Epithelial cell of proximal tubule (primary cell): ENCODE measurements at places on chromosomes 3 and 15.

- no peak for DNase-seq
Observed at GRCh38 chr3:148162132-148162531, 535.6 kb upstream of the AGTR1 start.

DNA sequence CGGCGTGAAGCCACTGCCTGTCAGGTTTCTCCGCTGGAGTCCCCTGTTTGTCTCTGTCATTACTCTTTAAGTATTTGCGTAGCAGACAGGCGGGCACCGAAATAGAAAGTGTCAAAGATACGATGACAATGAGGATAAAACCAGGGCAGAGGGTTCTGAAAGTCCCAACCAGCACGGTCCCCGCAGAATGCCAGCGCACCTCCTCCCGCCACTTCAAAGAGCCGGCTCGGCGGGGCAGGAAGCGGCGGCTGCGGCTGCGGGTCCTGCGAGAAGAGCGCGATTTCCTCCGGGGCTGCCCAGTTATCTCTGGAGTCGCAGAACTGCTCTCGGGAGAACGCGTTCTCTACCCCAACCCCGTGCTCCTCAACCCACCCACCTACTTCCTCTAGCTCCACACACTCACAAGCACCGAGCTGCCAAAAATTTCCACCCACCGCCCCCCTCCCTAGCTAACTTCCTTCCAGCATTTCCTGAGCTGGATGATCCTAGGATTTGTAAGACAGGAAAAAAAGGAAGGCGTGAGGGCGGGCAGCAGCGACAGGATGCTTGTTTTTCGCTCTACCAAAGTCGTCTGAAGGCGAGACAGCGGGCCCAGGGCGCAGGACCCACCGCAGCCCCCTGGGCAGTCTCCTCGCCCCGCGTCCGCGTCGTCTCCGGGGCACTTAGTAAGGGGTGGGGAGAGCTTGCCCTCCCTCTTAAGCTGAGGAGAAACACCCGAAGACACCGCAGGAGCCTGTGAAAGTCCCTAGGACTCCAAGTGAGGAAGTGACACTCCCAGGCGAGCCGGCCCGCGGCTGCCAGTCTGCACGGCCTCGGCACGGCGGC is at the start of gene ARHGAP31:
Gene ARHGAP31, plus strand, starts transcription at position 513 of the 825 bp plus-strand sequence. CDS start 522 bp downstream, outside the sequence.
- no peak for DNase-seq

- DNase-seq, result peak; percentile 33
Observed at GRCh38 chr15:86611417-86612040, 531.9 kb downstream of the AGBL1 start.

GRCh38 chr3:138375447-138375846 is 27.1 kb downstream of the MRAS start:
- no peak for DNase-seq

DNA sequence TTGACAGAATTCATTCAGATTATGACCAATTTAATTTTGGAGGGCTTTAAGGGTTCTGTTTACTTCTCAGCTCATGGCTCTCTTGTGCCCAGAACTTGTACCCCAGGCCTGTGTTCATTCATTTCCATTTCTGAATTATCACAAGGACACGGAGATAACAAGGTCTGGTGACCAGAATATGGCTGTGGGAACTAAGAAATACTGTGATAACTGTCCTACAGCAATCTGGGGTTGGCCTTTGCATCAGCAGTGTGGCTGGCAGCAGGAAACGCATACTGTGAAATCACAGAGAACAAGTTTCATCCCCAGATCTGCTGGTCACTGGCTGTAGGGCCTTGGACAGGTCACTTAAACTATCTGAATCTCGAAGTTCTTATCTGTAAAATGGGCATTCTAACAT is 41.8 kb upstream of the TPM1 start:
- no peak for DNase-seq

- DNase-seq, result no peak
Observed at GRCh38 chr3:174120997-174121396, 723.5 kb downstream of the NLGN1 start.

DNA sequence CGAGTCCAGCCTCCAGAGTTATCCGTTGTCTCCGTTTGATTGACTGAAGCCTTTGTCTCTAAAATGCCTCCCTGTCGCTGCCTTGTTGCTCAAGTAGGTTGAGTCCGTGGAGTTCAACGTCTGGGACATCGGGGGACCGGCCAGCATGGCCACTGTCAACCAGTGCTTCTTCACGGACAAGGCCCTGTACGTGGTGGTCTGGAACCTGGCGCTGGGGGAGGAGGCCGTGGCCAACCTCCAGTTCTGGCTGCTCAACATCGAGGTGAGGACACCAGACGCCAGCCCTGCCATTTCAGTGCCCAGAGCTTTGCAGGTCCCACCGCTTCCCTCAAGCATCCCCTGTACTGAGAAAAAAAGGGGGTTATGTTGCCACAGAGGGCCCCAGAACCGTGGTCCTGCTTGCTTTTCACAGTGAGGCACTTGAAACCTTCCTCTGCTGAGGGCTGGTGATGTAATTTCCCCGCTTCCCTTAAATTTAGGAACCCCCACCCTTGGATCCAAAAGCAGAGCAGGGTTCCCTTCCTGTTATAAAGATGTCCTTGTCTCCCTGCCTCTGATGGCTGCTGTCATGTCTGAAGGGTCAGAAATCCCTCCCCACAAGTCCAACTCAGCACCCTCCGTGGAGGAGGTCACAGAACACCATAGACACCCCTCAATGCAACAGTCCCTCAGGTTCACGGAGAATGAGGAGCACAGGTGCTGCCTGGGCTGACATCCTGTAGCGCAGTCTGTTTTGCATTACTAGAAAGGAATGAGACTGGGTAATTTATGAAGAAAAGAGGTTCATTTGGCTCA is 105.7 kb downstream of the LRRK1 start:
- no peak for DNase-seq

DNA sequence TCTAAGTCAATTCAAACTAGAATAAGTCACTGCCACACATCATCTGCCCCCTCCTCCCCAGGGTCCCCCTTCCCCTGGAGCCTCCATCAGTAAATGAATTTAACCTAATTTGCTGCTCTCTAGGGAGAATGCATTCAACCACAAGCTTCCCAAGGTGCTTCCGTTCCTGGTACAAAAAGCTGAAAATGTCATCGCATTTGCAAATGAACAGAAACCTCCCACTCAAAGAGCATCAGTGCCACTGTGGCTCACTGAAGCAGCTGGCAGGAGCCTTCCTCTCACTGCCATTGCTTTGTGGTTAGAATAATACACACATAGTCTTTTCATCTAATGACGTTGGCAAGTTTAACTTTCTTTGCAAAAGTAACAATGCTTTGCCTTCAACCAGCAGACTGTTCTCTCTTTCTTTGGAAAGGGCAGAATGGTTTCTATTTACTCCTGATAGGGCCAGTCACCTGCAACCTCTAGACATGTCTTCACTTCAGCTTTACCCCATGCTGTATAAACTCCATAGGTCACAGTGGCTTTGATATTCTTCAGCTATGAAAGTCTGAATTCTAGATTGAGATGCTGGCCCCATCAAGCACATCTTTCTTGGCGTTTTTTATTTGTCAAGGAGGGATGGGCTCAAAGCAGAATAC is 238.1 kb downstream of the CPNE4 start:
- no peak for DNase-seq
